ENCODE measurements at places on chromosomes 13 and 19. TPM values are rescaled to one million over a fixed set of nuclear protein-coding genes. Genes with fewer than 3 reads are reported as not detected.

Gene PSG4
- total RNA-seq: 0.71 TPM

Gene ANKLE1
- total RNA-seq: 0.41 TPM

Gene C19orf85
- total RNA-seq: not detected

Gene JAK3
- total RNA-seq: 0.27 TPM

Gene ZNF780B
- 6.0 TPM for total RNA-seq

Gene DLEU7
- total RNA-seq: not detected

Gene PLPPR3
- 5.0 TPM for total RNA-seq
